ENCODE measurements at places on chromosomes 5 and 9. TPM values are rescaled to one million over a fixed set of nuclear protein-coding genes. Genes with fewer than 3 reads are reported as not detected.

- DNase-seq, result no peak
Measured at GRCh38 chr5:133081036-133081435, 29.2 kb downstream of the HSPA4 start.

DNA sequence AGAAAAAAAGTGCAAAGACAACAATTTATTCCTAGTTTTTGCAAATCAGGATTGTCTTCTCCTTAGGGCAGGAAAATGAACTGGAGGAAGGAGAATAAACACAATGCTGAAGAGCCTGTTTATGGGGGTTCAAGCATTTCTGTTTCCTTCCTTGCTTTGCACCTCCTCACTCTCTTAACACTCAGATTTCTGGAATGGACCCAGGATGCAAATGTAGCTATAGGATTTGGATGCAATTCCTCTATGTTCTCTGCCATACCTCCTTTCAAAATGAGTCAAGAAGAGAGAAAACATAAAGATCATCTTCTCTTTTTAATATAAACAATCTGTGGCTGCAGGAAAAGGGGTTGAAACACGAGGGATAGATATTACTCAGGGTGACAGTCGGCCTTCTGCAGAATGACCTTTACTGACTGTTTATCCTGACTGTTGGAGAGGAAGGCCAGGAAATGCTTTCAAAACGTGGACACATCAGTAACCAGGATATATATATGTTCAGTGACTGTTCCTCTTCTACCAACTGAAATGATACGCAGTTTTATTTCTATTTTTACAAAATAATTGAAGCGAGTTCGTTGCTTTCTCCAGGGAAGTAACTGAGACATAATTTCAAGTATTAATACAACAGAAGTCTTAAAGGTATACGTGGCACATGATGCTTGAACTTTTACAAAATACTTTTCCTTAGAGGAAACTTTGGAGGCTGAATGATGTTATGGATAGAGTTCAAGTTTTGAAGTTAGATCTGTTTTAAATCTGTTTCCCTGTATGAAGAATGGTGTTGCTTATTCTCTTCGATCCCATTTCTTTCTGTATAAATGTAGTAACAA is 44.4 kb downstream of the ACTBL2 start:
- DNase-seq, result no peak

GRCh38 chr9:125421166-125421565 is 159.5 kb downstream of the GAPVD1 start:
- DNase-seq, result no peak

TMEM252 gene
- total RNA-seq, result not detected

SLC4A9 gene
- total RNA-seq, result 0.19 TPM
